ENCODE measurements at places on chromosomes 2 and 18.

DNA sequence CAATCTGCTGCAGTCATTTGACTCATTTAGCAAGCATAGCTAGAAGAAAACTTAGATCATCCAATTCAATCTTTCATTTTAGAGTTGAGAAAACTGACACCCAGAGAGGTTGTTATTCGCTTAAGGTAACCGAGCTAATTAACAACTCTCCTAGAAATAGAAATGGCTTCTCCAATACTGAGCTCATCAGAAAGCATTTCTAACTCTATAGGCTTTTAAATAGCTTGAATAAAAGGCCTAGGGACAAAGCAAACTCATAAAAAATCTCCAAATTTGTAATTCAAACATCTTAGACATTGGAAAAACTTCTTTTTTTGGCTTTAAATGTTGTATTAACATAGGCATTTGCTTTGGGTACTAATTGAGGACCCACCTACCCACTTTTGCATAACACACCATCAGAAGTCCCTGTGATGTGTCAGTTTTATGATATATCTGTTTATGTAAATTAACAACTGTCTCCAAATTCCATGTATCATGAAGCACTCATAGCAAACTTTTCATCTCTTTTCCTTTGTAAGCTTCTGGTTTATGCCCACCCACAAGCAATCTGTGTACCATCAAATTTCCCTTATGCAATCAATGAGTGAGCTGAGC lies 343.9 kb upstream of the CHST9 start:
- no peaks in the 10 kb centered on the region for H3K4me1 ChIP-seq
- DNase-seq: no peak
- no peaks in the 10 kb centered on the region for H3K36me3 ChIP-seq
- no peak overlapping the region for H3K27ac ChIP-seq
- no peak overlapping the region for H3K4me3 ChIP-seq
- H3K27me3 ChIP-seq: no peaks in the 10 kb centered on the region

GRCh38 chr18:3713166-3713565 lies 263.2 kb downstream of the TGIF1 start:
- H3K27me3 ChIP-seq: peaks cover 16% of the 10 kb centered on the region
- no peak overlapping the region for H3K27ac ChIP-seq
- DNase-seq: no peak
- no peaks in the 10 kb centered on the region for H3K36me3 ChIP-seq

DNA sequence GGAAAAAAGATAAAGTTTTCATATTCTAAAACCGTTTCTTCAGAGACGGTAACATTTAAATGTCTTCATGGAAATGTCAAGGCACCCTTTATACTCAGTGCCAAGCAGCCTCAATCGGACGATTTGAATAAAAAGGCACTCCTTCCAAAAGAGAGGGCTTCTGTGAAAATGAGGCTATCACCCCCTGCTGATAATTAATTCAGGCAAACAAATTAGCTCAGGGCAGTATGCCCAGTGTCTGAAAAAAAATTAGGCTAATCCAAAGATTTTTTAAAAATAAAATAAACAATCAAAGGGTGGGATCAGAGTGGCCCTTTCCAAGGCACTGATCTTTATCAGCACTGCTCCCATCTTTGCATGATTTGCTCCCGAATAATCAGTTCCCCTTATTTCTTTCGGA lies 151.0 kb upstream of the PID1 start:
- H3K27me3 ChIP-seq: no peaks in the 10 kb centered on the region
- H3K4me3 ChIP-seq: no peak overlapping the region
- no peaks in the 10 kb centered on the region for H3K4me1 ChIP-seq
- DNase-seq: no peak
- H3K36me3 ChIP-seq: no peaks in the 10 kb centered on the region

GRCh38 chr2:120579916-120580685 lies 155.6 kb upstream of the GLI2 start:
- H3K4me3 ChIP-seq: no peak overlapping the region
- no peak for DNase-seq
- H3K27me3 ChIP-seq: peaks cover 33% of the 10 kb centered on the region
- H3K4me1 ChIP-seq: no peaks in the 10 kb centered on the region
- H3K36me3 ChIP-seq: no peaks in the 10 kb centered on the region

DNA sequence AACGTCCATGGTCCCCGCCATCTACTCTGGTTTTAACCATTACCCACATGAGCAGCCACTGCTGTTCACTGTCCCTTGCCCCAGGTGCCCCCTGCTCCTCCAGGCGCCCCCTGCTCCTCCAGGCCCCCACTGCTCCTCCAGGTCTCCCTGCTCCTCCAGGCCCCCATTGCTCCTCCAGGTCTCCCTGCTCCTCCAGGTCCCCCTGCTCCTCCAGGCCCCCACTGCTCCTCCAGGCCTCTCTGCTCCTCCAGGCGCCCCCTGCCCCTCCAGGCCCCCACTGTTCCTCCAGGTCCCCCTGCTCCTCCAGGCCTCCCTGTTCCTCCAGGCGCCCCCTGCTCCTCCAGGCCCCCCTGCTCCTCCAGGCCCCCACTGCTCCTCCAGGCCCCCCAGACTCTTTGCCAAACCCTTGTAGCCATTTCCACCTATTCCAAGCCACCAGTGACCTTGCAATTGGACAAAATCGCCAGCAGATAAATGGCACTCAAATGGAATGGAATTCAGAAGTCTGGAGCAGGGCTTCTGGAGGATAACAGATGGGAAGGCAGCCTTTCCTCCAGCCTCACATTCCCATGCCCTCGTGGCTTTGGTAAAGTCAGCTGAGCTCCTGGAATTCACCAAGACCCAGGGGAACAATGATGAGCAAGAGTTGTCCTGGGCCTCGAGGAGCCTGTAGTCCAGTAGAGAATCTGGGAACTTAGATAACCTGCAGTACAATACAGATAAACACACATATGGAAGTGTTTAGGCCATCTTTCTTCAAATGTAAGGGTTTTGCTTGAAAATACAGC lies 13.3 kb upstream of the RPL31 start:
- DNase-seq: no peak
- H3K4me1 ChIP-seq: no peaks in the 10 kb centered on the region
- no peak overlapping the region for H3K4me3 ChIP-seq
- no peak overlapping the region for H3K27ac ChIP-seq
- peaks cover 2% of the 10 kb centered on the region for H3K27me3 ChIP-seq

Data from activated CD8-positive, alpha-beta T cell treated with anti-CD3 and anti-CD28 coated beads, Interleukin-2, amount 10 ng/mL, durations not matched to agents 7 days and 5 days (primary cell).